Stimulated activated CD8-positive, alpha-beta memory T cell treated with anti-CD3 and anti-CD28 coated beads, Interleukin-4, amount 100 ng/mL, for 4 hours (primary cell): ENCODE measurements at places on chromosomes 4 and X.

DNA sequence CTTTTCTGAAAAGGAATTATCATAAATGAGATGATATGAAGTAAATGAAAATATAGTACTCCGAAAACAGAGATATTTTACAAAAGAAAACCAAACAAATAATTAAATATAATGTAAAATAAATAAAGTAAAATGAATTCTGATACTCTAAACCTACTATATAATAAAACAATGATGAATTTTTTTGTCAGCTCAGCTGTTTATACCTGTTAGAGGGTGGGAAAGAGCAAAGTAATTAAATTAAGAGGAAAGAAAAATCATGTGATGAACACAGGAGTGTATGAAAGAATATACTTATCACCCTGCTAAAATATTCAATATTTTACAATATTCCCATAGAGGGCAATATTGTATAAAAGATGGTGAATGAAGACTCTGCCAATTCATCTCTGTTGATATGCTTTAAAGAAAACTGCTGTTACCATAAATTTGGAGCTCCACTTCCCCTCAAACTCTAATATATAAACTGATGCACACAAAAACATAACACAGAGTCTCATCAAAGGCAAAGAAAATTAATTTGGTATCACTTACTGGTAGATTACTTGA is 6.5 kb upstream of the NDST4 start:
- no peak for DNase-seq

DNA sequence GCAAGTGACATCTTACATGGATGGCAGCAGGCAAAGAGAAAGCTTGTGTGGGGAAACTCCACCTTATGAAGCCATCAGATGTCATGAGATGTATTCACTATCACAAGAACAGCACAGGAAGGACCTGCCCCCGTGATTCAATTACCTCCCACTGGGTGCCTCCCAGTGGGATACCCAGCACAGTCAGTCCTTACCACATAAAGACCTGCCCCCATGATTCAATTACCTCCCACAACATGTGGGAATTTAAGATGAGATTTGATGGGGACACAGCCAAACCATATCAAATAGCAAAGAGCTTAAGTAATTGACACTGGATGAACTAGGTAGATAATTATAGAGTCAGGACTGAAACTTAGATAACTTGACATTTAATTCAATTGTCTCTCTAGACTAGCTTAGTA is 85.6 kb downstream of the SLIT2 start:
- no peak for DNase-seq

- no peak for DNase-seq
Measured at GRCh38 chr4:81789741-81790399, 318.2 kb upstream of the RASGEF1B start.

GRCh38 chr4:91099666-91100065 is 972.5 kb downstream of the CCSER1 start:
- no peak for DNase-seq

- DNase-seq = no peak
Measured at GRCh38 chrX:108268434-108269080, 169.7 kb downstream of the COL4A6 start.

GRCh38 chrX:150767475-150768131 is 74.4 kb downstream of the MTMR1 start:
- no peak for DNase-seq
